Fibroblast of lung (primary cell): ENCODE measurements at places on chromosomes 3 and 15. TPM values are rescaled to one million over a fixed set of nuclear protein-coding genes. Genes with fewer than 3 reads are reported as not detected.

- DNase-seq: peak; percentile 84
These were observed 204.2 kb downstream of the NFKBIZ start for GRCh38 chr3:102053375-102053989.

Gene GOLGA6A
- under 0.01 TPM in 1 of 2 replicates, not detected in the other for total RNA-seq

DNA sequence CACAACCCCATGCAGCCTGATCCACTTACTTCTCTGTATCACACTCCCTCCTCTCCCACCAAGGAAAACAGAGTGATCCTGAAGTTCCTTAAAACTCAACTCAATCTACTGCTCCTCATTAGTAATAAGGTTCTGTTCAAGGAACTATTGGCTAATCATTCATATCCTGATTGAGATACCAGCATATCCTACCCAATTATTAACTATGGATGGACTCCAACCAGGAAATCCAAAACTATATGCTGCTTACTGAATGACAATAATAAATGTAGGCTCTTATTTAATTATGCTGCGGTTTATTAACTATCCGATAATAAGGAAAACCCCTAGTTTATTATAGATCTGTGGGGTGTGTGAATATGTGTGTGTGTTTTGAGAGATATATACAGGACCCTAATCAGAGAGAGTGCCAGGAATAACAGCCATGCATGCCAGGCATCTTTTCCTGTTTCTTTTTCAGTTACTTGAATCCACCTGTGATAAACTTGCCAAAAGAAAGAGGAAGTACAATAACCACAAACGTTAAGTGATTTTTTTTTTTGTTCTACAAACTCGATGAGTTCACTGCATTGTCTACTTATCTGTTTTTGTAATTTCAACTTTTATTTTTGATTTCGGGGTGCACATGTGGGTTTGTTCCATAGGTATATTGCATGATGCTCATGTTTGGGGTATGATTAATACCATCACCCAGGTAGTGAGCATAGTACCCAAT lies 1031.7 kb upstream of the CFAP20DC start:
- DNase-seq: no peak

Gene GHRL
- total RNA-seq: not detected in 2 replicates

- DNase-seq: no peak
These were observed 210.7 kb downstream of the PDCD6IP start for GRCh38 chr3:34008836-34009809.

DNA sequence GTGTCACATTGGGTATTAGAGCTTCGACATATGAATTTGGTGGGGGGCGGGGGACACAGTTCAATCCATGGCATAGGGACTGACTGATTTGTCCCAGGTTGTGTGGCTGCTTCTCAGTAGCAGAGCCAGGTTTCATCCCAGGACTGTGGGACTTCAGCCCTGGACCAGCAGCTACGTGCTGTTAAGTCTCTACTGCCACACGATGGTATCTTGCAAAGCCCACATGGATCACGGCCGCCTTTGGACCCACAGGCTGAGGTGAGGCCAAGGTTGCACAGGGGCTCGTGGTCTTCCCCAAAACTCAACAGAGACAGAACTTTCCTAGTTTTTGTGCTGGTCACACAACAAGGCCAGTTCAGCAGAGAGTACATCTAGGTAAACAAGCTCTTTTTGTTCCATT lies 97.4 kb downstream of the LRRK1 start:
- no peak for DNase-seq

GRCh38 chr3:48047841-48048464 lies 31.7 kb upstream of the MAP4 start:
- peak; percentile 21 for DNase-seq

Gene TRIM42
- not detected in 2 replicates for total RNA-seq

GRCh38 chr3:10950476-10951294 lies 41.9 kb upstream of the SLC6A1 start:
- DNase-seq: peak; percentile 32
